ENCODE measurements at places on chromosomes 16 and 17.

- DNase-seq: peak; percentile 50
These were observed 121.2 kb downstream of the SNX29 start for GRCh38 chr16:12097523-12098428.

DNA sequence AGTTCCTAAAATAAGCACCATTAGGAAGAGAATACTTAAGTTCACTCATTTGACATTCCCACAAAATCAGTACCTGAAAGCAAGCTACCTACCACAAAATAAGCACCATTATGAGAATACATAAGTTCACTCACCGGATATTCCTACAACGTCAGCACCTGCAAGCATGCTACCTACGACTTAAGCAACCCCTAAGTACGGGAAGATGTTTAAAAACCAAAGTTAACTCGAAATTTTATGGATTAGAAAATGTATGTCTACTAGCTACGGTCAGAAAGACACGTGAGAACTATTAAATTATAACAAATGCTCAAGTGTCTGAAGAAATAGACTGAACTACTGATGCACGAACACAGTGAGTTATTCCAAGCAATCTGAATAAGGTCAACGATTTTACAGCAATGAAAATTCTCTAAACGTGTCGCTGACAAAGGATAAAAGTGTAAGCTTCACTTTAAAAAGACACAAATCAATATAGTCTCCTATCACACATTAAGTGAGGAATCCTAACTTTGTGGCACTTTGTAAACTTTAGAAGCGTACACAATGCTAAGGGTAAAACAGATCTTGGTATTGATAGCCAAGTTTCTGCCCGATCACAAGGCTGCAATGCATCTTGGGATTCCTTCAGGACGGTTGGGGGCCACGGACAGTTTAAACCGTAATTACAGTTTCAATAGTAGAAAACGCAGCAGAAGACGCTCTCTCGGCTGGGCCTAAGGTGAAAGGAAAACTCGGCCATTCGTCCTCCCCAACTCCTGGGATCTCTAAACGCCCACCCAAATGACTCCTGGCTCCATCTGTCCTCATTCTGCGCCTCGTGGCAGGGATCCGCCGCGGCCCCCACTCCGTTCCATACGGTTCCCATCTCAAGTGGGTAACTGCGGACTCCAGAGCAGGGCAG lies 1.3 kb downstream of the GSPT1 start:
- peak; percentile 59 for DNase-seq

DNA sequence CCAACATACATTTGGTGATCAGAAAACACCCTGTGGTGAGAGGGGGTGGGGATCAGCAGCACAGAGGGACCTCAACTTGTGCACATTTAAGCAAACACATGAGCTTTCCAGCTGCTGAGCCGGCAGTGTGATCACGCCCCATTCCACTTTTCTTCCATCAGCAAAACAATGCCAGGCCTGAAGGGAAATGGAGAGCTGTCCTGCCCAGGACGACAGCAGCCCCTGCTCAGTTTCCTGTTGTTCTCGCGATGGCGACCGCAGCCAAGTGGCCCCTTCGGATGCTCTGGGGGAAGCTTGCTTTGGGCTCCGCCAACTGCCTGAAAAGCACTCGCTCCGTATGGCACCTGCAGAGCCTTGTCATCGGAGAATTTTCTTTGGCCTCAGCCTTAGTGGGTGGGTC lies 272.3 kb downstream of the FOXL1 start:
- DNase-seq: no peak

GRCh38 chr16:87498324-87499188 lies 5.7 kb upstream of the ZCCHC14 start:
- DNase-seq: no peak

- no peak for DNase-seq
These were observed 104.6 kb downstream of the SEC14L1 start for GRCh38 chr17:77245162-77245926.

- DNase-seq: no peak
These were observed 70.3 kb upstream of the LGALS9 start for GRCh38 chr17:27560668-27561067.

- DNase-seq: no peak
These were observed 6.9 kb downstream of the ERCC4 start for GRCh38 chr16:13926891-13927290.

DNA sequence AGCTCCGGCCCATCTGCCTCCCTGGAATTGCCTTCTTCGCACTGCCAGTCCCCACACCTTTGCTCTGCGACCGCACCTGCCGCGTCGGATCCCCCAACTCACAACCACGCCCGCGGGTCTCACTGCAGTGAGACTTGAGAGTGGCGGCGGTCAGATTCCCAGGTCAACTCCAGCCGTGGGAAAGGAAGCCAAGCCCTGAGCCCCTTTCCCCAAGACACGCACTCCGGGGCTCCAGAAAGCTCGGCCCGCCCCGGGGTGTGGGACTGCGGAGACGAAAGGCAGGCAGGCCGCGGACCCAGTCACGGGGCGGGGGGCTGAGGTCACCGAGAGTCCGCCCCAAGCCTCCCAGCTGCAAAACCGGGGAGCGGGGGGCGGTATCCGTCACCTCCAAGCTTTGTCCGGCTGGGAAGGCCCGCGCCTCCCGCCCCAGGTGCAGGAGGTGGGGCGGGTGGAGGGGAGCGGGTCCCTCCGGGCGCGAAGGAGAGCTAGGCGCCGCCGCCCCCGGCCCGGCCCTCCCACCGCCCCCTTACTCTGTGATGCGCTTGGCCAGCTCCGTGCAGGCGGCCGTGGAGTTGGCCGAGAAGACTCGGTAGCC lies 615 bp downstream of the PRPSAP1 start:
- DNase-seq: peak; percentile 11

- peak; percentile 52 for DNase-seq
These were observed 92.6 kb upstream of the ASIC2 start for GRCh38 chr17:33385713-33386112.

DNA sequence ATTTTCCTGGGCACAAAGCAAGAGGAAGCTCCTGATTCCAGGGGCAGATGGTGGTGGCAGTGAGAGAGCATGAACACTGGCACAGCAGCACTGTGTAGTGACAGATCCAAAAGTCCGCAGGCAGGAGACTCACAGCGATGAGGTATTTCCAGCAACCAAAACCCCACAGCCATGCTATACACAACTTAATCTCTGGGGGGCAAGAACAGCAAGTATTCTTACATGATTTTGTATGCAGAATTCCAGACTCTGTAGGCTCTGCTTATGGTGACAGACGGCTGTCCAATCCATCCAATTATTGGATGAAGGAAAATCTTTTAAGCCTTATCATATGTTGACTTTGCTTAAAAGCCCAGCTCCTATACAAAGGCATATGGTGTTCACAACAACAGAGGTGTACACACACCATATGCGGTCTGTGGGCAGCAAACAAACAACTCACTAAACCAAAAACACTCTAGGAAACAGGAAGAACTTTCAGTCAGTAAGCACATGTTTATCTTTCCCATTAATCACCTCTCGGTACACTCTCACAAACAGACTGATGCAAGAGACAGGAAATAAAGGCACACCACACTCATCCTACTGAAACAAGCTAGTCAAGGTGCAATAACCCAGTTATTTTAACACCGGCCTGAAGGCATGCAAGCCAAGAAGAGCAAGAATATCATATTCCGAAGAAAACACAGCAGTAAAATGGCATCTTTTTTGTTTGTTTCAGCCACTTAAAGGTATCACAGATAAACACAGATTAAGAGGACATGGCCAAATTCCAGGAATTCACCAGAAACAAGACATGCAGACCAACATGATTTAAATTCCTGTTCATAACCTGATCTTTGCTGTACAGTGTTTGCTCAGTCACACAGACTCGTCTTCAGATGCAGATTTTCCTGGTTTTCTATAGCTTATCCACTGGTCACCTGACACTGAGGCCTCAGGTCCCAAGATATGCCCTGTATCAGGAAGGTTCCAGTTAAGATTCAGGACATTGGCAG lies 47.8 kb downstream of the ERN1 start:
- DNase-seq: peak; percentile 76

DNA sequence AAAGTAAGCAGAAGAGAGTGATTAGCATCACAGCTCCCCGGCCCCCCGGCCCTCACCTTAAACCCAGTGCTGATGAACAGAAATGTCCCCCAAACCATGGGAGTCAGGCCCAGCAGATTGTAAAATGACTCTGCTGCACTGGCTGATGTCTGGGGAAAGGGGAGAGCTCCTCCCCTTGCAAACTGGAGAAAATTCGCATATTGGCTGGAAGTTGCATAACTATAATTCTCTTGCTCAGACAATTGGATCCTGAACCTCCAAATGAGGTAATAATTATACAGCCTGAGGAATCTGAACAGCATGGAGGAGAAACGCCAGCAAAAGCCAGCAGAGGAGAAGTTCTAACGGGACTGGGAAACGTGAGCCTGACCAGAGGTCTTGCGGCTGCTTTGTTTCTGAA lies 109.7 kb downstream of the C16orf95 start:
- no peak for DNase-seq

- no peak for DNase-seq
These were observed 2.2 kb downstream of the LASP1 start for GRCh38 chr17:38872027-38872511.

DNA sequence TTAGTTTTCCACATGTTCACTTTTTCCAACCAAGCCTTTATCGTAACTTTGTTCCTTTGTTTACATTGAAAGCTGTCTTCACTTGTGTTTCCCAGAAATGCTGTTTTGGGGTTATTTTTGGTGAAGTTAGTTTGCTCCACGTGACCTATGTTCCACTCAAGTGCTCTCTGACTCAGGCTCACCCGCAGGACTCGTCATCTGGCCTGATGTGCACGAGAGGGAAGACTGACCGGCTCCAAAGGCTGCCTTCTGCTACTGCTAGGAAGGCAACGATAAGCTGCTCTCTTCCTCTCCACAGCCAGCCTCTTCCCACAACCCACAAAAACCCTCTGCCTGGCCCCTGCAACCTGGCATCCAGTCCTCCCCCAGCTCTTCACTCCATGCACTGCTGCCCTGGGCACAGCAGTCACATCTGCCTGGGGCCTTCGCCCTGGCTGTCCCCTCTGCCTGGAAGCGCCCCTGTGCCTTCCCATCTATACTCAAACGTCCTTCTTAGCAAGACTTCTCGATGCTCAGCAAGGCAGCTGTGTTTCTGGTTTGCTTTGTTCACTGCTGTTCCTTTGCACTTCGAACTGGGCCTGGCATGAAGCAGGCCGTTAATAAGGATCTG lies 28.0 kb downstream of the ZCCHC14 start:
- DNase-seq: no peak

DNA sequence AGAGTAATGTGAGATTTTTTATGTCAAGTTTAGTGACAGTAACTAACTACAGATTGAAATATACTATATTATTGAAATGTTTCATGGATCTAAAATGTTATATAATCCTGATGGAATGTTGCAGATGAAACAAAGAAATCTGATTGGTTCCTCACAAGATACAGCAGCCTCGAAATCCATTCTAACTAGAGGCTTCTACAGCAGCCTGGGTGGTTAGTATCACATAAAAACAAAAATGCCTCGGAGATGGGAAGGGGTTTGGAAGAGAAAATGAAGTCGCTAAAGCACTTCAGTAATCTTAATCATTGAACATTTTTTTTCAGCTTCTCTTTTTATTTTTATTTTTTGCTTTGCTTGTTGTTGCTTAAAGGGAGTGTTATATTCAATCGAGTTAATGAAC lies 75.2 kb downstream of the TANC2 start:
- DNase-seq: no peak

GRCh38 chr16:86525696-86526095 lies 15.4 kb downstream of the FOXF1 start:
- DNase-seq: no peak

GRCh38 chr17:10162096-10162495 lies 36.3 kb downstream of the GAS7 start:
- DNase-seq: no peak

DNA sequence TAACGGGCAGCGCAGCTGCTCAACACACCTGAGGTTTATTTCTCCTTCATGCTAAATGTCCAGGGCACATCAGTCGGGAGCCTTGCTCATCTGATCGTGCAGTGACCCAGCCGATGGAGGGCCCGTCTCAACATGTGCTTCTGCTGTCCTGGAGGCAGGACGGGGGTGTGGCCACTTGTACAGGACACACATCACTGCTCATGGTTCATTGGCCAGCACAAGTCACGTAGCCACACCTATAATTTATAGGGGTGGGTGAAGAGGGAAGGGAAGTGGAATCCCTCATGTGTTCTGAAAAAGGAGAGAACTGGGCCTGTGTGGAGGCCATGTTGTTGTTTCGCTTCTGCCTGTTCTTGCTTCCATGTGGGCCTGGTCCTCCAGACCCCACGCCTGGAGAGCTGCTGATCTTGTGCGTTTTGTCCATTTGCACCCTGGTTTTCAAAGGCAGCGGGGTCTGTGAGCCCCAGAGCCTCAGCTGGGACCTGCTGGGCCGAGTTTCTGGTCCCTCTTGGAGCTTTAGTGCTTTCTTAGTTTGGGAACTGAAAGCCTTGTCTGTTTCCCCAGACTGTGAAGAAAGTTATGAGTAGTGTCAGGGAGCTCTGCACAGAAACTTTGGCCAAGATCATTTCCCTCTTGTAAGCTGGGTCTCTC lies 60.5 kb downstream of the CMIP start:
- peak; percentile 51 for DNase-seq

GRCh38 chr16:49716339-49716934 lies 139.5 kb downstream of the ZNF423 start:
- DNase-seq: no peak

All from mesendoderm (in vitro differentiated cells).